ENCODE measurements at places on chromosomes 4 and X.

DNA sequence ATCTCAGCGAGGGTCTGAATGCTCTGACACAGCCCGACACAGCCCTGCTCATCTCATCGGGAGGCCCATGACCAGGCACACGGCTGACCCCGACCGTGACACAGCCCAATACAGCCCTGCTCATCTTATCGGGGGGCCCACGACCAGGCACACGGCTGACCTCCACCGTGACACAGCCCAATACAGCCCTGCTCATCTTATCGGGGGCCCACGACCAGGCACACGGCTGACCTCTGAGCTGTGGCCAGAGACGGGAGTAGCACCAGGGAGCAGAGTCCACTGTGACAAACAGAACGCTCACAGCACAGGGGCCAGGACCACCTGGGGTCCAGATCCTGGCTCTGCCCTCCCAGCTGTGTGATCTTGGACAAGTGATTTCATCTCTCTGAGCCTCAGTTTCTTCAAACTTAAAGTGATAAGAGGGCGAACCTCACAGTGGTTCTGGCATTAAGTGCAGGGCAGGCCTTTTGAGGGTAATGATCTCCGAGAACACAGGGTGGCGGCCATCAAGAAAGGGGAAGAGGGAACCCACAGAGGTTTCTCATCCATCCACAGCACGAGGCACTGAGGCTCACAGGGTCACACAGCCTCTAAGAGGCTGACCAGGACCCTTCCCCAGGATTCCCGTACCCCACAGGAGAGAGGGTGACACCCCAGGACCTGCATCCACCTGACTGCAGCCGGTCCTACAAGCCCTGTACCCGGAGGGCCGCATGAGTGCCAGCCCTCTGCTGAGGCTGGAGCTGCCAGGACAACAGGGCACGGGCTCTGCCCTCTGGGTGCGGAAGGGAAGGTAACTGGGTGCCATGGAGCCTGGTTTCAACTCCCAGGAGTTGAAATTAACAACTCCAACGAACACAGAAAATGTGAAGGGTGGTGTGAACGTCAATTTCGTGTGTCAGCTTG lies 60.1 kb downstream of the WFS1 start:
- no peak for DNase-seq

GRCh38 chrX:43953218-43953617 lies 20.0 kb downstream of the NDP start:
- no peak for DNase-seq

- no peak for DNase-seq
Observed at GRCh38 chr4:168759959-168760527, 250.0 kb downstream of the CBR4 start.

DNA sequence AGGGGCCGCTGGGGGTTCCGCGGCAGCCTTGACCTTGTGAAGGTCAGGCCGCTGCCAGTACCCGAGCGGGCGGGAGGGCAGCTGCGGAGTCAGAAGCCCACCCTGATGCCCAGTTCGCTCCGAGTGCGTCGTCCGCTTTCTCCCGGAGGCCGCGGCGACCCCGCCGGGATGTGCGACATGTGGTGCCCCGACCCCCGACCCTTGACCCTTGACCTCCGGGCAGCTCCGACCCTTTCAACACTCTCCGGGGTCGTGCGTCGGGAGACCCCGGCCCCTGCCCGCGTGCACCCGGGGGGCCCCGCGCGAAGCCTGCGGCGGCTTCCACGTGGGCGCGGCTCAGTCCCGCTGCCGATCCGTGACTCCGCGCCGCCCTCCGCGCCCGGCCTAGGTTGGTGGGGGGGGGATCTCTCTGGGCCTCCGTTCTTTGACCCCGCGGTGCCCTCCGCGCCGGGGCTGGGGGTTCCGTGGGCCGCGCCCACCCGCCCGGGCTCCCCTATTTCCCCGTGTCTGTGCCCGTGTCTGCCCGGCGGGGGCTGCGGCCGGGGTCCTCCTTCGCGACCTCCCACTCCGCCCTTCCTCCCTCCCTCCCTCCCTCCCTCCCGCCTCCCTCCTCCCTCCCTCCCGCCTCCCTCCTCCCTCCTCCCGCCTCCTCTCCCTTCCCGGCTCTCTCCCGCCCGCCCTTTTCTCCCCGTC lies 609 bp upstream of the SLC25A6 start:
- DNase-seq, result peak; percentile 56

DNA sequence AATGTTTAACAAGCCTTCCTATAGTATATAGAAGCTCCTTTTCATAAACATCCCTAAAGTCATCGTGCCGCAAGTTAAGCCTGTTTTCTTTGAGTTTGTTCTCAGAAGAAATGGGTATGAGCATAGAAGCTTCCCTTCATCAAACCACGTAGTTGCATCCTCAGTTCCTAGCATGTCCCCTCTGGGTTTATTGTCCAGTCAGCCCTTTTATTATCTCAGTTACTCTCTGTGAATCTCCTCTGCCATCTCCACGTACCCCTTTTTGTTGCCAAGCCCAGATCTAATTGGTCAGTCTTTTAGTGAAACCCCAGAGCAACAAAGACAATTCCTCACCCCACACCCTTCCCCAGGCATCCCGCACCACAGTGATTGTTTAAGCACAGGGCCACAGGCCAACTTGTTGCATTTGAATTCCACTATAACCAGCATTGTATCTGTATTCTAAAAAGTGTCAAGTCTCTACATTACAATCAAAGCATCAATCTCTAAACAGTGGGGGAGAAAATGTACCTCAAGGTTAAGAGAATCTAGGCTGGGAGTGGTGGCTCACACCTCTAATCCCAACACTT lies 12.4 kb upstream of the TRIM2 start:
- DNase-seq, result no peak

DNA sequence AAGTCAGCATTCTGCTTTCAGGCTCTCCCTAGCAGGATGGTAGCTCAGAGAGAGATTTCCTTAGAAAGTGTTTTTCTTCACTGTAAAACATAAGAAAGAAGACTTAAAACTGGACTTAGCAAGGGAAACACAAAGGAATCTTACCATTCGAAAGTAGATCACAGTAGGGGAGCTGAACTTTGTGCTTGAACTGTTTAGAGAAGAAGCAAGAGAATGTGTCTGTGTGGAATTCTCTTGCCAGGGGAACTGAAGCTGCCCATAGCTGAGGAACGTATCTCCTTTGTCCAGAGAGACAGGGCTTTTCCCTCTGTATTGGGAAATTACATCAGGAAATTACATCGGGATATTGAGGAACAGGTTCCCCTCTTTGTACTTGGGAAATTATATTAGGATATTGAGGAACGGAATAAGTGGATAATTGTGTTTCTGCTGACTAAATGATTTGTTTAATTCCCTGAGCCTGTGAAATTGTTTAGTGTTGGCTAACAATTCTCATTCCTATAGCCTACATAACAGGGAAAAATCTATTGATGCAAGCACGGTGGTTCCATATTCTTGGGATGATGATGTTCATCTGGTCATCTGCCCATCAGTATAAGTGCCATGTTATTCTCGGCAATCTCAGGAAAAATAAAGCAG lies 21.2 kb downstream of the SRD5A3 start:
- DNase-seq, result no peak

DNA sequence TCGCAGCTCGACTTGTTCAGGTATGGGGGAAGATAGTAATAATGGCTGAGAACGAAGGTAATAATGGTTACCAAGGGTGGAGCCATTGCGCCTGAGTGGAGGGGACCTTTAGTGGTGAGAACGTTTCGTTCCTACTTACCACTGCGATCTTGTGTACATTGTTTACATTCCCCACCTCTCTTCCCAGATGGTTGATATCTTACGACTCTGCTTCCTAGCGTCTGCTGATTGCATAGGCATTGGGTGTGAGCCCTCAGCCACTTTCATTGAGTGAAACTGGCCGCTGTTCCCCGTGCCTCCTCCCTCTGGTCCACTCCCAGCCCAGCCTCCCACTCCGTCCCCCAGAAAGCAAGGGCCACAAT lies 850 bp downstream of the IGBP1 start:
- DNase-seq, result no peak

DNA sequence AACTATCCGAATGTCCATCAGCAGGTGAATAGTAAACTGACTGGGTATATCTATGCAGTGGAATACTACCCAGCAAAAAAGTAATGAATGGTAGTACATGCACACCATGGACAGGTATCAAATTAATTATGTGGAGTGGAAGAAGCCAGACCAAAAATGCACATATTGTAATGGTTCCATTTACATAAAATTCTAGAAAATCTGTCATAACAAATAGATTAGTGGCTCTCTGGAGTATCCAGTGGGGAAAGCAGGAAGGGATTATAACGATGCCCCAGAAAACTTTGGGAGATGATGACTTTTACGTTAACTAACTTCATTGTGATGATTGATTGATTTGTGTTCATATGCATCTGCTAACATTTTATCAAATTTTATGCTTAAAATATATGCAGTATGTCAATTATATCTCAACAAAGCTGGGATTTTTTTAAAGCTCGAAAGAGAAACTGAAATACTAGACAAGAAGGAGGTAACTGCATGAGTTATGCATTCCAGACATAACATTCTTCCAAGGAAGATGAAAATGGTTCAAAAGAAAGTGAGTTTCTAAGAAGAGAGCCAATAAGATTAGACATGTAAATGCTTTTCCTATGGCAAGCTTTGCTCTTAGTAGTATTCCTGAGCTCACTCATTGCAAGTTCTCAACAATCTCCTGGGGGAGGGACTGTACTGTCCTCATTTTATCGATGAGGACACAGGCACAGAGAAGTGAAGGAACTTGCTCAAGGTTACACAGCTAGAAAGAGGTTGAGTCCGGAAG lies 58.6 kb upstream of the MSX1 start:
- no peak for DNase-seq

GRCh38 chr4:176988226-176988625 lies 195.5 kb upstream of the VEGFC start:
- DNase-seq, result no peak

- no peak for DNase-seq
Observed at GRCh38 chr4:38009421-38009820, 49.2 kb downstream of the PTTG2 start.

DNA sequence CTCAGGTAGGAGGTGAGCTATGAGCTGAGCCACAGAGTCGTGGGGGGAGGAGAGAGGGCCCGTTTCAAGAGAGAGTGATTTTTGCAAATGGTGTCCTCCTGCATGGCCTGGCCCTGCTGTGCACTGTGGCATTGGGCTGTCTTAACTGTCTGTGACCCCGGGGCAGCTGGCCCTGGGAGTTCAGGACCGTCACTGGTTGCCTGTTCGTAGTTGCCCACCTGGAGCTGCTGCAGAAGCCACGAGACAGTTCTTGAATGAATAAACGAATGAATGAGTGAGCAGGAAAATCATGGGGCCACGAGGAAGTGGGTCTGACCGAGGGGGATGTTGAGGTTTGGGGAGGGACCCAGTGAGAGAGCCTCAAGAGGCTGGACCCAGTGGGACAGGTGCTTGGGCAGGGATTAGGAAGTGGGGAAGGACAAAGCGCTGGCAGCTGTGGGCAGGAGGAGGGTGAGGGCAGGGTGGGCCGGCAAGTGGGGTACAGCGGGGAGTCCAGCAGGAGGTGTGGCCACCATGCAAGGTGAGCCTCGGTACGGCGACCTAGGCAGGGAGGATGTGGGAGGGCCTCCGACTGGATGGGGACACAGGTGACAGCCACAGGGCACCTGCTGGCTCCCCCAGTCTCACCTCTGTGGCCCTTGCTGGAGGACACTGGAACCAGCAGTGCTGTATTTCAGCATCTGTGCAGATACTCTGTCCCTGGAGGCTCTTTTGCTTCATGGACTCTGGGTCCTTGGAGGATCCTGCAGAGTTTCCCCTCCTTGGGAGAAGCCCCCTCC lies 10.2 kb downstream of the RGS12 start:
- no peak for DNase-seq

DNA sequence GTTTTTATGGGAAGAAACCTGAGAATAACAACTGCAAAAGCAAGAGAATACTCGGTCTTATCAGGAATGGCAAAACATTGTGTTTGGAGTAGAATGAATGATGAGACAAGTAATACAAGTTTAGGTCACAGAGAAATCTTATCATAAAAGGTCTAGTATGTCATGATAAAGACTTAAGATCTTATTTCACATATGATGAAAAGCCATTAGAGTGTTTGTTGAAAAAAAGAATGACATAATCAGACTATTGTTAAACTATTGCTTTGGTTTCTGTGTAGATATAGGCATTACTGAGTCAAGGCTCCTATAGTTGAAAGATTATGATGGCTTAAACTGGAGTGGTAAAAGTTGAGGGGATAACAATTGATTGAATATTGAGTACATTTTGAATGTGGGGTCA lies 603.6 kb downstream of the CCSER1 start:
- DNase-seq, result no peak

DNA sequence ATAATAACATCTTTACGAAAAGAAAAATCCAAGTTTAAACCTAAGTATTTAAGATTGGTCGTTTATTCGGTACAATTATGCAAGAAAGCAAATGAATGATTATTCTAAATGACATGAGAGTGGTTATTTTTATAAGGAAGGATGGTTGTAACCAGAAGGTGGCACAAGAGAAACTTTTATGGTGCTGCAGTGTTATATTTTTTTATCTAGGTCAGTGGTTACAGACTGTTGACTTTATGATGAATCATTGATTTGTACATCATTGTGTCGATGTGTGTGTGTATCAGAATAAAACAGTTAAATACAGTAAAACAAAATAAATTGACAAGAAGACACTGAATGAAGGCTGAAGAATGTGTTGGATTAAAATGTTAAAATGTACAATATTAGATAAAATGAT lies 9.8 kb downstream of the DCAF8L2 start:
- DNase-seq, result no peak

DNA sequence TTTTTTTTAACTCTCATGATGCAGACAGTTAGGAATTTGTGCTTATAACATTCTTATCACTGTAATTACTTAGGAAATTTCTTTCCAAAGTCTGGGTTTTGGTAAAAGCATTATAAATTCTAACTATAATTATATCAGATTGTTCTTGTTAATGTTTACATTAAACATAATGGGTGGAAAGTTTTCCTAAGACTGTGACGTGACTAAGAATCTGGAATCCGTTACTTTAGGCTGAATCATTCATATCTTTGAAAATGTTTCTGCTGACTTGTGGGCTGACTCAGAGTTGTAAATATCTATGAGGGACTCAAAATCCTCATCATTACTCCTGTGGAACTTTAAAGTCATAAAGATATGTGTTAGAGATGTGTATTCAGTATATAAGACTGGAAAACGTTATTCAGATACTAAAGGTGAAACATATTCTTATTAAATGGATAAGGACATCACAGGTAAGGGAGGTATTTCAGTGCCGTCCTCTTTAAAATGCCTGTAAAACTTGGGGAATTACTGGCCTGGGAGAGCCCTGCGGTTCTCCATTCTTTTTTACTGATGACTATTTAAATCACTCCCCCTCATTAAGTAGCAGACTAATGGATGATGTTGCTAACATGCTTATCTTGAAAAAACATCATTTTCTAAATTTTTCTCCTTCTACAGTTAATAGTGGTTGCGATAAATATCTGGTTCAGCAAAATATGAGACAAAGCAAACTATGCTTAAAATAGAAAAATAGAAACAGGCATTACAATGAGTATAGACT lies 159.0 kb downstream of the DCLK2 start:
- no peak for DNase-seq

DNA sequence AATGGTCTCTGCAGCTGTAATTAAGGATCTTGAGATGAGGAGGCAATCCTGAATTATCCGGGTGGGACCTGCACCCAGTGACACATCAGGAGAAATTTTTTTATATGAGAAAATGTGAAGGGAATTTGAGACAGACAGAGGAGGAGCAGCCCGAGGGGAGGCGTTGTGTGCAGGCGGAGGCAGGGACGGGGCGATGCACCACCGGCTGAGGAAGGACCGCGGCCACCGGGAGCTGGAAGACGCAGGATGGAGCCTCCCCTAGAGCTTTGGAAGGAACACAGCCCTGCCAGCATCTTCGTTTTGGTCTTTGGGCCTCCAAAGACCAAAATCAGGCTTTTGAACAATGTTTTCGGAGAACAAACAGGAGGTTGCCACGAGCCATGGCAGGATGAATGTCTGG lies 85.0 kb upstream of the ADRA2C start:
- DNase-seq, result no peak

- no peak for DNase-seq
Observed at GRCh38 chr4:112776535-112776934, 139.6 kb downstream of the LARP7 start.

Data from pons (tissue), 1 donor.